ENCODE measurements at places on chromosomes 16 and 17. TPM values are rescaled to one million over a fixed set of nuclear protein-coding genes. Genes with fewer than 3 reads are reported as not detected.
A peak's percentile ranks its signal among the peaks of the same experiment; 100 is the strongest.

DNA sequence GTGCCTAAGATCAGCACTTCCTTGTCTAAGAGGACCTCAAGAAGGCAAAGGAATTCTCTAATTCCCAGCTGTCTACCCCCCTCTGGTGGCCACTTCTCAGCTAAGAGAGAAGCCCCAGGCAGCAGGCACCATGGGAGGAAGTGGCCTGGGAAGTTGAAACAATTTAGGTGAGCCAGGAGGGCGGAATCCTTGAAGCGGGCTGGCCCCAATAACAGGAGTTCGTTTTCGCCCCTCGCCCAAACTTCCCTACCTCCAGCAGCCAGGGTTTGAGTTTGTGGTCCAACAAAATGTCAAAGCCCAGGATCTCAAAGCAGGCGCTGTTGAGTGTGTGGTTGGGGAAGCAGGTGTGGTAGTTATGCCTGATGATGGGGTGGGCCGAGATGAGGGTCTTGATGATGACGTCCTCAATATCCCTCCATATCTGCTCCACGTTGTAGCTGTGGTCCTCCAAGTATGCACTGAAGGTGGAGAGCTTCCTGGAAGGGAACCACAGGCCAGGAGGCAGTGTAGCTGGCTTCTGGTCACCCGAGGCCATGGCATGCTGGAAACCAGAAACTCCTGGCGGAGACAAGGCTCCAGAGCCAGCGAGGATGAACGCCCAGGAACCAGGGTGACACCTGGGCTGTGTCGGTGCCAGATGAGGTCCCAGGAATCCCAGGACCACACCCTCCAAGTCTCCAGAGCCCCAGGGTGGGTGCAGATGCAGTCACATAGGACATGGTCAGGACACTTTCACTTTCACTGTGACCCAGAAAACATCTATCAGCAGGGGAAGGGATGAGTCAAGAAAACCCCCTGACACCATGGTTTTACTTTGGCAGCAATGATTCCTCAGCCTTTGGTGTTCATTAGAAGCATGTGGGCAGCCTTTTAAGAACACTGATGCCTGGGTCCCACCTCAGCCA lies 25.6 kb downstream of the TTLL6 start:
- DNase-seq: peak; percentile 92
- no peak overlapping the region for H3K27ac ChIP-seq
- H3K27me3 ChIP-seq: no peaks in the 10 kb centered on the region
- no peaks in the 10 kb centered on the region for H3K36me3 ChIP-seq
- H3K4me3 ChIP-seq: no peak overlapping the region
- H3K4me1 ChIP-seq: peaks cover 17% of the 10 kb centered on the region

DNA sequence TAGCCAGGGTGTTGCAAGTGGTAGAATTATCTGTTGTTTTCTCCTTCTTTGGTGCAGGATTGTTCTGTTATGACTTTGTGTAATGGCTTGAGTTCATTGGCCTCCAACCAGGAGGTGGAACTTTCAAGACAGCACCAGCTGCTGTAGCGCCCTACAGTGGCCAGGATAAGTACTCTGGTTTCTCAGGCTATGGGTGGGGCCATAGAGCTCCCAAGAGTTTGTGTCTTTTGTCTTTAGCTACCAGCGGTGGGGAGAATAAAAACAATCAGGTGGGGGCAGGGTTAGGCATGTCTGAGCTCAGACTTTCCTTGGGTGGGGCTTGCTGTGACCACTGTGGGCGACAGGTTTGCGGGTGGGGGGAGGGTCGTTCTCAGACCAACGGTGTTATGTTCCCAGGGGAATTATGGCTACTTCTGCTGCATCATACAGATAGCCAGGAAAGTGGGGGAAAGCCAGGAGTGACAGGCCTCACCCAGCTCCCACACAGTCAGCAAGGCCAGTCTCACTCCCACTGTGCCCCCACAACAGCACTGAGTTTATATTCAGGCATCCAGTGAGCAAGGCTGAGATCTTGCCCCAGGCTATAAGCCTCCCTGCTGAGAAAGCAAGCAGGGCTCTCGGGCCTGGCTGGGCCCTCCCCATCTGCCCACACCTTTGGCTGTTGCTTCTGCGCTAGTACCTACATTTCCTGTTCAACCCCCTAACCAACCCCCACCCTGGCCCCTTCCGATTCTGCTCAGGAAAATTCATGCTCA lies 15.4 kb downstream of the ABCA10 start:
- no peaks in the 10 kb centered on the region for H3K4me1 ChIP-seq
- no peak overlapping the region for H3K4me3 ChIP-seq
- H3K27me3 ChIP-seq: no peaks in the 10 kb centered on the region
- DNase-seq: no peak
- no peaks in the 10 kb centered on the region for H3K36me3 ChIP-seq

DNA sequence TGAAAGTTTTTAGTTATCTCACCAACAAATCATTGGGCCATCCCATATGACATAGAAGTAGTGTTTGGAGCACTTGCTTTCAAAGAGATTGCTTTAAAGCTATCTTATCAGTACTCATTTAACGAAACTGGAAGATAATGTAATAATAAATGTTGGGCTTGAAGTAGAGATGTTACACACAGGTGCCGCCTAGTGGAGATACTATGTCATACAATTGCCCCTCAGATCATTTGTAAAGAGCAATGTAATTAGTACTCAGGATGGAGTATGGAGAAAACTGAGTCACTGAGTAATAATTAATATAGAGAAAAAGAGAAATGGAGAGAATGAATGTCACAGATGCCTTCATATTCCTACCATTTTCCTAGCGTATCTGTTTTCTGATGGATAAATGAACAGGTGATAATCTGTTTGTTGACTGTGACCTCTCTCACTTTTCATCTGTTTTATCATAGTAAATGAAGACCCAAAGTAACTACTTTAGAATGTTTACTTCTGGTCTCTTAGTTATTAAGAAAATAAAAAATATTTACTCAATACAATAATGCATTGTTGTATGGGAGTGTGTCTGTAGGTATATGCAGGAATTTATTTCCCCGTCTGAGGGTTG lies 80.4 kb downstream of the EFCAB5 start:
- H3K27ac ChIP-seq: no peak overlapping the region
- 0 out of 2 replicates have a peak, but pooled peaks cover 3% of the 10 kb centered on the region for H3K27me3 ChIP-seq
- no peak overlapping the region for H3K4me3 ChIP-seq
- DNase-seq: peak; percentile 28

DNA sequence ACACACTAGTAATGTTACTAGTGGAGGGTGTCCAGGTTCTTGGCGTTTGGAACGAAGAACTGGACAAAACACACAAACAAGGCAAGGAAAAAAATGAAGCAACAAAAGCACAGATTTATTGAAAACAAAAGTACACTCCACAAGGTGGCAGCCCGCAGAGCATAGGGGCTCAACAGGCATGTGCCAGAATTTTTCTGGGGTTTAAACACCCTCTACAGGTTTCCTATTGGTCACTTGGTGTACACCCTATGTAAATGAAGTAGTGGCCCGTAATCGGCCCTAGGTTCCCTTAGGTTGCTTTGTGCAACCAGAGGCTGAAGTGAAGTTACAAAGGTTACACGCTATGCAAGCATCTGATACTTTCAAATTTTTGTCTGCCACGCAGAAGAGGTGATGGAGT lies 8.1 kb downstream of the OR2C1 start:
- no peak overlapping the region for H3K27ac ChIP-seq
- H3K27me3 ChIP-seq: no peaks in the 10 kb centered on the region
- H3K4me1 ChIP-seq: peaks cover 22% of the 10 kb centered on the region
- no peak overlapping the region for H3K4me3 ChIP-seq

DNA sequence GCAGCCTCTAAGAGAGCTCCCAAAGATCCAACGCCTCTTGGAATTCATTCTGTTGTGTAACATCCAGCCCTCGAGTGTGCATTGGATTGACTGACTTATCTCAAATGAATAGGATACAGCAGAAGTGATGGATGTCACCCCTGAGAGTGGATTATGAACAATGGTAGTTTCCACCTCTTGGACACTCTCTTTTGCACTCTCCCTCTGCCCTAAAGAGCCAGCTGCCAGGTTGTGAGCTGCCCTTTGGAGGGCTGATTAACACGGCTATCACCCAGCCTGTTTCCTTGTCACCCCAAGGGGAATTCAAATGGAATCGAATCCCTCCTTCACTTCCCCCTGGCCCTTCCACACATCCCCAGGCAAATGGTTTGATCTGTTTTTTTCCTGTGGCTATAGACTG lies 21.2 kb upstream of the HAPSTR1 start:
- no peaks in the 10 kb centered on the region for H3K27me3 ChIP-seq
- no peak overlapping the region for H3K27ac ChIP-seq

- no peaks in the 10 kb centered on the region for H3K4me1 ChIP-seq
- no peaks in the 10 kb centered on the region for H3K36me3 ChIP-seq
- H3K4me3 ChIP-seq: no peak overlapping the region
- DNase-seq: no peak
- no peaks in the 10 kb centered on the region for H3K27me3 ChIP-seq
Measured at GRCh38 chr17:72604518-72604917, 483.7 kb downstream of the SOX9 start.

- no peak overlapping the region for H3K27ac ChIP-seq
- H3K27me3 ChIP-seq: no peaks in the 10 kb centered on the region
- DNase-seq: no peak
- no peaks in the 10 kb centered on the region for H3K36me3 ChIP-seq
Measured at GRCh38 chr16:84334058-84334457, 34.3 kb upstream of the ATP2C2 start.

DNA sequence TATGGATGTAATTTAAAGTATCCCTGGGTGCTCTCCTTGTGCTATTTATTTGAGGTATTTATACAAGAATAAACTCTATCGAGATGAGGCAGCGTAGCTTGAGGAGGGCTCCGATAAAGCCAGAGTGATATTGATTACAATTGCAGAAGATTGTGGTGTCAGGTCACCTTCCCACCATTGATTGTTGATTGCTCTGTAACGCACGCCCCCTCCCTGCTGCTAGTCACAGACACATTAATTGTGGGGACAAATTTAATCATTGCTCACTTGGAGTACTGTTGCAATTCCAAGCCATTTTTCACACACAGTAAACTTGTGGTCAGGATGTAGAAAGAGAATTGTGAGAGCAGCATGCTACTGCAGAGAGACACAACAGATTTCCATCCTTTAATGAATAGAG lies 75.4 kb downstream of the IRX3 start:
- H3K27ac ChIP-seq: no peak overlapping the region
- H3K4me3 ChIP-seq: no peak overlapping the region
- H3K27me3 ChIP-seq: no peaks in the 10 kb centered on the region
- H3K36me3 ChIP-seq: no peaks in the 10 kb centered on the region
- no peak for DNase-seq

DNA sequence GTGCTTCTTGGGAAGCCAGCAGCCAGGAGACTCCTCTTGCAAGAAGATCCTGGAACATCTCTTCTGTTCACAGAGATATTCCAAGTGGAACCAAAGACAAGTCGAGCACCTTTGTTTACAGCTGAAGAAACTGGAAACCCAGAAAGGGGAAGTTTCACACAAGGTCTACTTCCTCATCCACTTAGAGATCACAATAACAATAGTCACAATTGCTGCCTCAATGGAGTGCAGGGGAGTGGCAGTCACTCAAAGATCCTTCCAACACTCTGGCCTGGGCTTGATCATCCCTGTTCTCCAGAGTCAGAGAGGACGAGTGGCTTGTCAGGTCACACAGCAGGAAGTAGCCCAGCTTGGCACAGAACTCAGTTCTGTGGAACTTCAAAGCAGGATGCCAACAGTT lies 46.9 kb upstream of the SIAH1 start:
- H3K27me3 ChIP-seq: no peaks in the 10 kb centered on the region
- DNase-seq: no peak
- no peak overlapping the region for H3K4me3 ChIP-seq
- no peaks in the 10 kb centered on the region for H3K4me1 ChIP-seq
- no peak overlapping the region for H3K27ac ChIP-seq

DNA sequence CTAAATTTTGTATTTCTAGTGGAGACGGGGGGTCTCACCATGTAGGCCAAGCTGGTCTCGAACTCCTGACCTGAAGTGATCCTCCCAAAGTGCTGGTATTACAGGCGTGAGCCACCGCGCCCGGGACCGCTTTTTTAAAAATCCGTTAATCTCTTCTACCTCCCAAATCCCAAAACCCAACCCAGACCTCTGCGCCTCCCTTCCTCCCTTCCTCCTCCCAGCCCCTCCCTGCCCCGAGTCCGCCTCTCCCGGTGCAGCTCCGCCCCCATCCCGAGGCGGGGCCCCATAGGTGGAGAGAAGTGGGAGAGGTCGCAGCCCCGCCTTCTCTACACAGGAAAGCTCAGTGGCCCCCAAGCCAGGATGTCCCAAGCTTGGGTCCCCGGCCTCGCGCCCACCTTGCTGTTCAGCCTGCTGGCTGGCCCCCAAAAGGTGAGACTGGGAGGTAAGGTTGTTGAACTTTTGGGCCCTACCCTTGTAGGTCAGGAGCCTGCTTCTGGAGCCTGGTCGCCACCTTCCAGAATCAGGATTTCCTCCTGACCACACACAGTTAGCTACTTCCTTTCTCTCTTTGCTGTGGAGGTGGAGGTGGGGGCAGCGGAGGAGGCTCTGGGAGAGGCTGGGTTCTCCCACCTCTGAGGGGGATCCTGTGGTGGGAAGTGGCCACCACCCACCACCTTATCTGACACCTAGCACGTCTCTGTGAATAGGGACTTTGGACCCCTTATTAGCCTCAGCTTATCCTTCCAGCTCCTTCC lies at the start of gene TMEM92:
Gene TMEM92, plus strand, starts transcription at position 325 of the 755 bp plus-strand sequence. Its CDS starts 36 bp downstream, at position 361.
- H3K27me3 ChIP-seq: peaks cover 9% of the 10 kb centered on the region
- no peaks in the 10 kb centered on the region for H3K36me3 ChIP-seq
- H3K4me3 ChIP-seq: no peak within 1 kb of the TSS

DNA sequence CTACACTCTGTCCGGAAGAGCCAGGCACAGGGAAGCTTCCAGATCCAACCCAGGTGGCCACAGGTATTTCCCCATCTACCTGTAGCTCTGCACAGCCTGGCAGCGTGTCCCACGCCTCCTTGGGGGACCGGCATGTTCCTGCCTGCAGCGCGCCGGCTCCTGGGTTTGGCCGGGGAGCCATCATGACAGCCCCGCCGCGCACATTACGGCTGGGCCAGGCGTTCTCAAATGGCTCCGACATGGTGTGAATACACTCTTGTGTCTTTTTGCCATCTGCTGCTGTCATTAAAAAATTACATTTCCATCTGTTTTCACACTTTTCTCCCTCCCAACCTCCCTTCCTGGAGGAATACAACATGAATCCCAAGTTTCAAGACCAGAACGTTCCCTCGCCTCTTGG lies 8.0 kb upstream of the GINS2 start:
- H3K36me3 ChIP-seq: no peaks in the 10 kb centered on the region
- DNase-seq: peak; percentile 39
- H3K4me1 ChIP-seq: peaks cover 14% of the 10 kb centered on the region
- peak overlapping the region; percentile 73 for H3K27ac ChIP-seq
- peak overlapping the region; percentile 35 for H3K4me3 ChIP-seq
- H3K27me3 ChIP-seq: no peaks in the 10 kb centered on the region

DNA sequence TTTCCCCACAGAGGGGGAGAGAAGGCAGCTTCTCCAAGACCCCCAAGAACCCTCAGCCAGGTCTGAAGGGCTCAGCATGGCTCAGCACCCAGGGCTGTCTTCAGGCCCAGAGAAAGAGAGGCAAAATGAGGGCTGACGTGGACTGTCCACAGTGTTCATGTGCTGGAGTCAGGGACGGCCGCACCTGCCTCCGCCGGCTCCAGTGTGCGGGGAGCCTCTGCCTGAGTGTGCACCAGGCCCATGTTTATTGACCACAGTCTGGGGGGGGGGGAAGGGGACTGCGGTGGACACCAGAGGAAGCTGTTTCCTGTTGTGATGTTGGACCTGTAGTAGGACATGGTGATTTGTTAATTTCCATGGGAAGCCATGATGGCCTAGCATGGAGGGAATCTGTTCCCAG lies 6.9 kb downstream of the MRM1 start:
- H3K4me3 ChIP-seq: no peak overlapping the region
- no peak for DNase-seq
- H3K27me3 ChIP-seq: no peaks in the 10 kb centered on the region
- no peaks in the 10 kb centered on the region for H3K4me1 ChIP-seq
- H3K36me3 ChIP-seq: no peaks in the 10 kb centered on the region

Gene SLC25A10
- 34.8 TPM for total RNA-seq

Gene CUEDC1
- total RNA-seq: 14.4 TPM

Gene CHST5
- total RNA-seq: not detected

Gene PDP2
- total RNA-seq: 13.8 TPM

Gene CLEC3A
- total RNA-seq: not detected
